ENCODE measurements at places on chromosomes 4 and X. TPM values are rescaled to one million over a fixed set of nuclear protein-coding genes. Genes with fewer than 3 reads are reported as not detected.

KIF4A gene
- 0.10 TPM for total RNA-seq

PCDH7 gene
- 124 TPM for total RNA-seq

VCX2 gene
- not detected for total RNA-seq

FAT4 gene
- 22.8 TPM for total RNA-seq

TMEM150C gene
- 9.7 TPM for total RNA-seq

ARAF gene
- total RNA-seq = 42.5 TPM
